Caki2 (cell line): ENCODE measurements at places on chromosomes 6 and 20. TPM values are rescaled to one million over a fixed set of nuclear protein-coding genes. Genes with fewer than 3 reads are reported as not detected.

SPATA25 gene
- 0.43 TPM in 1 of 2 replicates, not detected in the other for total RNA-seq

TPMT gene
- total RNA-seq = 11.7 and 14.0 TPM in 2 replicates

TAGAP gene
- total RNA-seq = not detected in 2 replicates

MUC21 gene
- not detected in 2 replicates for total RNA-seq

WFDC12 gene
- total RNA-seq = not detected in 2 replicates

HTR1B gene
- not detected in 2 replicates for total RNA-seq

NRSN1 gene
- total RNA-seq = not detected in 2 replicates

SLC17A2 gene
- not detected in 2 replicates for total RNA-seq

PKHD1 gene
- total RNA-seq = 3.4 and 4.2 TPM in 2 replicates

GNMT gene
- total RNA-seq = 1.5 TPM in 1 of 2 replicates, not detected in the other

WFDC2 gene
- not detected in 2 replicates for total RNA-seq

PREX1 gene
- total RNA-seq = 39.4 and 41.4 TPM in 2 replicates

CD93 gene
- total RNA-seq = not detected in 2 replicates
